NCI-H1105 (cell line): ENCODE measurements at places on chromosomes 3 and 15.
A peak's percentile ranks its signal among the peaks of the same experiment; 100 is the strongest.

- DNase-seq, result no peak
Observed at GRCh38 chr15:92595506-92596381, 59.8 kb downstream of the FAM174B start.

- DNase-seq, result peak; percentile 29
Observed at GRCh38 chr3:183823963-183824362, 1.4 kb downstream of the MAP6D1 start.

DNA sequence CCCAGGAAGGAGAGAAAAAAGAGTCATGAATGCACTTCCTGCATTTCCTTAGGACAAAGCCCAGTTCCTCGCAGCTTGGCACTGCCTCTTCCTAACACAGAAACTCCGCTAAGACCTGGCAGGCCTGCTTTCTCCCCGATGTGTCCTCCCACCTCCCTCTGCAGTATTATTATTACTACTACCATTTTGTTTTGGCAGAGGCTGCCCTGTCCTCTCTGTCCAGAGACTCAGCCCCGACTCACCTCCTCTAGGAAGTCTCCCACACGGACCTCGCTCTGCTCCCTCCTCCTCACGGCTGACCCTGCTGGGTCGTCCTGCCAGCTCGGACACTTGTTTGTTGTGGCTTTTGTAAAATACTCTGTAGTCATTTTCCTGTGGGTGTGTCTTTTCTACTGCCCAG, 107.2 kb upstream of the HACD2 start:
- no peak for DNase-seq

GRCh38 chr3:112302881-112303763, 9.1 kb upstream of the SLC9C1 start:
- DNase-seq, result no peak

DNA sequence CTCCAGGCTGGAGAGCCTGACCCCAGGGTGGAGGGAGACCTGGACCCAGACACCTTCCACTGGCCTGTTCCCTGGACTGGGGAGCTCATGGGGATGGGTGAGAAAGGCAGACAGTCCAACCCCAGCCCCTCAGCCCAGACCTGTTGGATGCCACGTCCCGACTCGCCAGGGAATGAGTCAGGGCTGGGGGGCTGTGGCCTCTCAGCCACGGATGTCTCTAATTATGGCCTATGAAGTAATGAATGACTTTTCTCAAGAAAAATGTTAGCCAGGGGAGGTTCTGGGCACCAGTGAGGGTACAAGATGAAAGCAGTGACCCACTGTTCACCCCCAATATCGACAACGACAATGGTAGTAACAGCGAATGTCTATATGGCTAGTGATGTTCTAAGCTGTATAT, 107.0 kb upstream of the RPL32 start:
- DNase-seq, result no peak

DNA sequence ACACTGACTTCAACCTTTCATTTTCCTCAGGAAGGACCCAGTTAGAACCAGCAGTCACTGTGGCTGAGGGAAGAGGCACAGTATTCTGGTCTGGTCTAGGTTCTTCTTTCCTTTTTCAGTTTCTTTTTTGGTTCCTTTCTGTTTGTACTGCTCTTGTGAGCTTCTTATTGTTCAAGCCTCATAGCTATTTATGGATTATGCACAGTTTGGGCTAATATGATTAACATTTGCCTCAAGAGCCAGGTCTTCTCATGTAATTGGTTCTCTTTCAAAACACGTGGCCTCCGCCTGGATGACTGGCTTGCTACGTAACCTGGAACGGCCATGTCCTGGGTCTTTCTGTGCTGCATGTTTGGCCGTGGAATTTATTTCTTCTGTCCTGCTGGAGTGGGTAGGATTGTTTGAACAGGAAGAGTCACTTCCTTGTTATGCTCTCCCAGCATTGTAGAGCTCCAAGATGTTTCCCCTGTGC, 43.3 kb downstream of the RBMS3 start:
- DNase-seq, result no peak

GRCh38 chr15:28005004-28005527, 94.0 kb downstream of the OCA2 start:
- DNase-seq, result no peak

GRCh38 chr15:69647142-69647513, 194.5 kb downstream of the RPLP1 start:
- no peak for DNase-seq

- DNase-seq, result no peak
Observed at GRCh38 chr15:44009038-44009437, 182.2 kb downstream of the WDR76 start.

DNA sequence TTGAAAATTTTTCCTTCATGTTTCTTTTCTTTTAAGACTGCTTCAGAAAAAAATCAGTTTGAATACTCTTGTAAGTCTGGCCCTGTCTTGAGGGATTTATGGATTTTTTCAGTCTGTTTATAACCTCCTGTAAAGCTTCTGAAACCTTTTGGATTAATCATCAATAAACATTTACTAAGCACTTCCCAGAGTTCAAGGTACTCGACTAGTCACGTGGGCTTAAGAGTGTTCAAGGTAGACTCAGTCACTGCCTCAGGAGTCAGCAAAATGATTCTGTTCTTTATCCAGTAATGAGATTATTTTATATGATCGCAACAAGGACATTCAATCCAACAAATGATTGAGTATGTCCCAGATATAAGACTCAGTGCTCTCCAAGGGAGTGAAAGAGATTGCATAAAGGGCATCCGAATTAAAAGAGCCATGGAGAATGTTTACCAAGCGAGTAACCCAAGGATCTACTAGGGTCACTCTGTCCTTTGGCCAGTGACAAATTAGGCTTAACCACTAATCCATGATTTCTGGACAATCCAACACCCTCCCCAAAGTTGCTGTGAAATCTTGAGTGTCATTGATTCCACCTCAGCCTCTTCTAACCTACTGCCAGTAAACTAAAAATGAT, 726.6 kb upstream of the NAALADL2 start:
- no peak for DNase-seq

GRCh38 chr3:167653760-167654159, at the start of gene WDR49:
TSS of gene WDR49 (minus strand) at chr3:167653942. CDS start at chr3:167653425, 517 bp downstream.
- DNase-seq, result peak; percentile 18
